Activated CD8-positive, alpha-beta memory T cell treated with anti-CD3 and anti-CD28 coated beads for 4 hours (primary cell): ENCODE measurements at places on chromosomes 11 and 22.

DNA sequence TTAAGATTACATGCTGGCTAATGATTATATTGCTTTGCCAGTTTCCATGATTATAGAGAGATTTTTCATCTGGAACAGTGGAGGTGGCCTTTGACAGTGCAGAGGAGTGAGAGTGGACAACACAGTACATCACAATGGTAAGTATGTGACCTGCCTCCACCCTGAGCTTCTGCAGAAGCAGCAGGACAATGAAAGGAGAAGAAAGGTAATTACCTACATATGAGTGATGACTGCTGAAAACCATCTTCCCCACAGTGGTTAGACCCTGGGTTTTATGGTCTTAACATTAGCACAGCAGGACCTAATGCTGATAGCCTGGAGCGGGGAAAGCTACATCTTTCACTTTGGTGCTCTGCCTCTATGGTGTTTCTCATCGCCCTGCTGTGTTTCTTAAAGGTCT, 454.7 kb upstream of the DDI1 start:
- DNase-seq = no peak

DNA sequence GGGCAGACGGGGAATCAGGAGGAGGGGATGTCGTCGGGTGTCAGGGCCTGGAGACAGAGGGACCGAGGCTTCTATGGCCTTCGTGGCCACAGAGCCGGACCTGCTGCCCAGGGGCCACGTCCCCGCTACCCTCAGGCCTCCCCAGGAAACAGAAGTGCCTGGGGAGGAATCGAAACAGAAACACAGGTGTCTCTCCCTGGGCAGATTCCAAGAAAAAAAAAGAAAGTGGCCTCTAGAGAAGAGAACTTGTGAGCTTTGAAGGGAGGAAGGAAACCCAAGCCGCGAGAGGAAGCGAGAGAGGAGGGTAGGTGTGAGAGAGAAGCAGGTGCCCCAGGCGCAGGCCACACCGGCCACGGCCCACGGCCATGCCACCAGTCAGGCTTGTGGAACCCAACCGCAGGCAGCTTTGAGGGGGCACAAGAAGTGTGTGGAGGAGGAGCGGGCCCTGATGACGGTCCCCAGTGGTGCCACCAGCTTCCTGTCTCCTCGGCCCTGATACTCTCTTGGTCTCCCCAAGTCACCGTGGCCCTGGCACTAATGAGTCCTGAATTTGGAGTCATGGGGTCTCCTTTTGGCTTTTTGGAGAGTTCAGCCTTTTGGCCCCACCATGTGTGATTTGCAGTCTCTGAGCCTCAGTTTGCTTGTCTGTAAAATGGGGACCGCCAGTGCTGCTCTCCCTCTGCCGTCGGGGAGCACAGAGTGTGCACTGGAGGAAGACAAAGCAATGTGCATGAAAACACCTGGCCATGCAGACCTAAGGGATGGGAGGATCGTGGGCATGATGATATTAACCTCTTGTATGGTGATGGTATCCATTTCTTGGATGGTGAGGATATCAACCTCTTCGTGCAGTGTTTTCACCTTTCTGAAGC, 25.2 kb downstream of the LIF start:
- peak; percentile 61 for DNase-seq

GRCh38 chr11:86688398-86689179, 16.2 kb upstream of the ME3 start:
- no peak for DNase-seq

DNA sequence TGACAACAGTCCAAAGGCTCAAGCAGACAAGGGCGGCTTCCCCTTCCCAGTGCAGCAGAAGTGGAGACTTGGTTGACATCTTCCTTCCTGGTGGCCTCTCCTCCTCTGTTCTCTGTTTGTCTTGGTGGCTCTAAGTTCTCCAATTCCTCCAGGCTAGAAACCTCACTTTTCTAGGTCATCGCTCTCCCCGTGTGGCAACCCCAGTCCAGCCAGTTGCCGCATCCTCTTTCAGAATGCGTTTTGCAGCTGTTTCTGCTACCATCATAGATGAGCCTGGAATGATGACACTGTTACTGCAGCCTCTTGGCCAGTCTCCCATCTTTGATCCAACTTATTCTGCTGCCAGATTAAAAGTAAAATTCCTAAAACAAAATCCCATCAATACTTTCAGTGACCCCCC, 201.5 kb downstream of the TRIM29 start:
- DNase-seq = no peak

GRCh38 chr11:9385327-9385899, 961 bp downstream of the IPO7 start:
- DNase-seq = no peak

DNA sequence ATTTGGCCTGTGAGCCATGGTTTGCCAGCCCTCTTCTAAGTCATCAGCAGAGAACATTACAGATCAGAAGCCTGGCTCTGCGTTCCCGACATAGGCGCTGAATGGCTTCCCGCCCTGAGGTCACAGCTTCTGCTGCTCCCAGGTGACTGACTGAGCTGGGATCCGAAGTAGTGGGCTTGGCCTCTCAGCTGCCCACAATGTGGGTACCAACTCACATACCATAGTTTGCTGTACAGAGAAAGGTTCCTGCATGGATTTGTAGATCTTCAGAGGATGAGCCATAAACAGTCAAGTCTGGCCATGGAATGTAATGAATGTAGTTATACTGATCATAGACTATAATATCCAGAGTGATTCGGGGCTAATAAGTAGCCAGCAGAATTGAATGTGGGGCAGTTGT, 42.6 kb downstream of the TEAD1 start:
- DNase-seq = no peak

- DNase-seq = no peak
Measured at GRCh38 chr11:77055101-77055561, 11.6 kb upstream of the CAPN5 start.

DNA sequence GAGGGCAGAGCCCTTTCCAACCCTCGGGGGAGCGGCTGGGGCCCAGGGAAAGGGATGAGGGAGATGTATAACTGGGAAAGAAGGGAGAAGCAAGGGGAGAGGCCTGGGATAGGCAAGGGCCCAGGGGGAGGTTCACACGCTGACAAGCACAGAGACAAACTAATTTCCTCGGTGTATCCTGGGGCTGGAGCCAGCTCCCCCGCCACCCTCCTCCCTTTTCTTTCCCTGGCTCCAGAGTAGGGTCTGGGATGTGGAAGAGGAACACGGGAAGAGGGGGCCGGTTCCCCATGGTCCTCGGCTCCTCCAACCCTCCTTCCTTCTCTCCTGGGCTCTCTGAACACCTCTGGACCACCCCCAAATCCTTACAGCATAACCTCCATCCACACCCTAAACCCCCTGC, 6.9 kb downstream of the CLCF1 start:
- no peak for DNase-seq

GRCh38 chr11:61618978-61619377, 38.1 kb upstream of the SYT7 start:
- DNase-seq = no peak

- no peak for DNase-seq
Measured at GRCh38 chr11:61904539-61905048, 12.8 kb downstream of the RAB3IL1 start.

GRCh38 chr11:130180896-130181294, 21.3 kb downstream of the ST14 start:
- DNase-seq = no peak

DNA sequence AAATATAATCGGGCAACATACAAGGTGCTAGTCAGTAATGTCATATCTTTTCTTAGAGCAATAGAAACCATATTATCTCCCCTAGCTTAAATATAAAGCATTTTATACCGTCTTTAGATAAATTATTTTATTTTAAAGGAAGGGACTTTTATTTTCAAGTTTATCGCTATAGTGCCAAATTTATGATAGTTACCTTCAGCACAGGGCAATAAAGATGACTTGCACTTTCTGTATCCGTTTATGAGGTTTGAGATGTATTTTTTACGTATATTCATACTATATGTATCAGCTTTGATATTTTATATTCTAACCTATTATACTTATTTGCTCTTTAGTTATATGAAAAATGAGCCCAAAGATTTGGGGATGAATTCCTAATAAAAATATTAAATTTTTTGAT, 61.6 kb upstream of the CARD18 start:
- DNase-seq = no peak
